ENCODE measurements at places on chromosomes 2 and 18.

GRCh38 chr2:231680285-231680991 lies 27.9 kb upstream of the PTMA start:
- DNase-seq, result no peak

DNA sequence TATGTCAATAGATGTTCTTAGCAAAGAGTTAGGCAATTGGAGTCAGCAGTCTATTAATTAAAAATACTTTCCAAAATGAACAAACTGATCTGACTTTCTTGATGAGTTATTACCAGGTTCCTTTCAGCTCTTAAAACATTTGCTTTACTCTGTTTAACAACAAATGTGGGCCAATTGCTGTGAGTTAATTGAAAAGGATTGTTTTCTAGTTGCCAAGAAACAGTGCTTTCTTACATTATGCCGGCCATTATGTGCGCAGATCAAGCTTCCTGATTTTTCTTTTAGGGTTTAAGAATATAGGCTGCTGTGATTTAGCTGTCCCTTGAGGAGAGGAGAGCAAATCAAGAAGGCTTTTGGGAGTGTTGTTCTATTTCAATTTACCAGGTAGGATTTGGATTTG lies 50.5 kb upstream of the ITPRID2 start:
- DNase-seq, result no peak

- no peak for DNase-seq
These were observed 32.1 kb downstream of the E2F6 start for GRCh38 chr2:11433822-11434221.

GRCh38 chr2:198917926-198918720 lies 539.6 kb downstream of the SATB2 start:
- no peak for DNase-seq

- no peak for DNase-seq
These were observed 311.7 kb downstream of the EIPR1 start for GRCh38 chr2:3065928-3066327.

DNA sequence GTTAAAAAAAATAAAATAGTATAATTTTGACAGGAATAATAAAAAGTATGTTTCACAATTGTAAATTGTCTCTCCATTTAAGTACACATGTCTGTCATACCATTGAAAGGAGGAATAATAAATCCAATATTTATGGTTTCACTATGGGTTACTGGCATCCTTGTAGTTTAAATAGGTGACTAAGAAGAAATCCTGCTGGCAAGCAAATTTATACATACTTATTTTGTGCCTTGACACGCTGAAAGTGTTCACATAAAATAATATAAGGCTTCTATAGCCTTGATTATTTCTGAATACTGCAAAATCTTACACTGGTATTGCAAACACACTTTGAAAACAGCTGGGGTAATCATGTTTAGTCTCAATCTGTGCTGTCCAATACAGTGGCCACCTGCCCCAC lies 138.3 kb upstream of the ETAA1 start:
- DNase-seq, result no peak

DNA sequence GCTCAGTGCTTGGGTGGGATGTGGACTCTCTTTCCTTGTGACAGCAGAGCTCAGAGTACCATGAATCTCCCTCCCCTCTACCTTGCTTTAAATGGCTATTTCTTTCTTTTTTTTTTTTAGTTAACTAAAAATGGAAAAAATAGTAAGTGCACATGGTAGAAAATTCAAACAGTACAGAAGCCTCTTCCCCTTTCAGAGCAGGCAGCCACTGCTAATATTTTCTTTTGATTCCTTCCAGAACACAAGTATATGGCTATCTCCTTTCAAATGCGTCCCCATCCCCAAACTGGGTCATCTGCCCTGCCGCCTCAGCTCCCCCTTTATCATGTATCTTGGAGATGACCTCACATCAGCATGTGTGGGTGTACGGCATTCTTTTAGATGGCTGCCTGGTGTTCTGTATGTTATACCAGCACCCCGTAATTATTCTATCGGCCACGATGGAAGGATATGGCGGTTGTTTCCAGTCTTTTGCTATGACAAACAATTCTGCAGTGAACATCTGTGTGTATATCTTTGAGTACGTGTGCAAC lies 70.5 kb upstream of the DLX2 start:
- DNase-seq, result no peak

GRCh38 chr2:46984642-46985476 lies 69.3 kb upstream of the MCFD2 start:
- peak; percentile 74 for DNase-seq

DNA sequence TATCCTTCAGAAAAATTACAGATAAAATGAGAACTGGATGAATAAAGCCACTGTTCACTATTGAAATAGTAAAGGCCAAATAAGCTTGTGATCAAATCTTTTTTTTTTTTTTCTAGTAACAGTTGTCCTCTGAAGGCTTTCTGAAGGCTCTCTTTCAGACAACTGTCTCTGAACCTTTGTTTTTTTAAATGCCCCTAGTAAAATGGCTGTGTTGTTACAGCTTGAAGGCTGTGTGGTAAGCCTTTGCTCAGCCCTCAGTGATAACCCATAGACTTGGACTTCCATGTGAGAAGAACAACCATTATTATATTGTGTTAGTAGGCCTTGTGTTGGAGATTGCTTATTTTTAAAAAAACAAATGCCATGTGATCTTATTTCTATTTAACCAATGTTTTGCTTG lies 17.6 kb downstream of the FMNL2 start:
- DNase-seq, result no peak

DNA sequence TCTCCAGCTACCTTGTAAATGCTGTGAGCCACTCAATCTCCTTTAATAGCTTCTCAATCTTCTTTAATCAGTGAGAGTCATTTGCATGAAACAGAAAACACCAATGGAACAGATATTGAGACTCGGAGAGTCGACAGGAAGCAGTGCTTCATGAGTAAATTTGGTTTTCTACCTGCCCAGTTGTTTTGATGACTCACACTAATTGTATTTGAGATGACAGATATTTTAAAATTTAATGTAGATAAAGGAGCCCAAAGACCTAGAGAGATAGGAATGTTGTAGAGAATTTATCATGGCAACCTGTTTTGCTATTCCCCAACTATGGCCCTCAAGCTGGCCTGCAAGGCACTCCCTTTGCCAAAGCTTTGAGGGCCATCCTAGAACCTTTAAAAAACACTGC lies 119.1 kb downstream of the CDC42EP3 start:
- DNase-seq, result peak; percentile 44

DNA sequence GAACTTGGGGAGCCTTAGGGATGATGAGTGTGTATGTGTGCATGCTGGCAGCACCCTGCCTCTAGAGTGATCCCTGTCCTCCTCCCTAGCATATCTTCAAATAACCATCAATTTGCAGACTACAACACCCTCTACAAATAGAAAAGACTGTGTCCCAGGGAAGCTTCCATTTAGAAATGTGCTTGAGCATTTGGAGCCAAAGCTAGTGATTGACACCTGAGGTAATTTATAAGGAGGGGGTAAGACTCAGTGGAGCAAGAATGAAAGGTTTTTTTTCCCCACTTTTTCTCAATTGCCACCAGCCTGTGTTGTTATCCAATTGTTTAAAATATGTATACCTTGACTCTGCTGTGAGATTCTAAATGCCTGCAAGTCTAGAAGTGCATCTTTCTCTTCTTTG lies 286.0 kb upstream of the SLC14A2 start:
- no peak for DNase-seq

DNA sequence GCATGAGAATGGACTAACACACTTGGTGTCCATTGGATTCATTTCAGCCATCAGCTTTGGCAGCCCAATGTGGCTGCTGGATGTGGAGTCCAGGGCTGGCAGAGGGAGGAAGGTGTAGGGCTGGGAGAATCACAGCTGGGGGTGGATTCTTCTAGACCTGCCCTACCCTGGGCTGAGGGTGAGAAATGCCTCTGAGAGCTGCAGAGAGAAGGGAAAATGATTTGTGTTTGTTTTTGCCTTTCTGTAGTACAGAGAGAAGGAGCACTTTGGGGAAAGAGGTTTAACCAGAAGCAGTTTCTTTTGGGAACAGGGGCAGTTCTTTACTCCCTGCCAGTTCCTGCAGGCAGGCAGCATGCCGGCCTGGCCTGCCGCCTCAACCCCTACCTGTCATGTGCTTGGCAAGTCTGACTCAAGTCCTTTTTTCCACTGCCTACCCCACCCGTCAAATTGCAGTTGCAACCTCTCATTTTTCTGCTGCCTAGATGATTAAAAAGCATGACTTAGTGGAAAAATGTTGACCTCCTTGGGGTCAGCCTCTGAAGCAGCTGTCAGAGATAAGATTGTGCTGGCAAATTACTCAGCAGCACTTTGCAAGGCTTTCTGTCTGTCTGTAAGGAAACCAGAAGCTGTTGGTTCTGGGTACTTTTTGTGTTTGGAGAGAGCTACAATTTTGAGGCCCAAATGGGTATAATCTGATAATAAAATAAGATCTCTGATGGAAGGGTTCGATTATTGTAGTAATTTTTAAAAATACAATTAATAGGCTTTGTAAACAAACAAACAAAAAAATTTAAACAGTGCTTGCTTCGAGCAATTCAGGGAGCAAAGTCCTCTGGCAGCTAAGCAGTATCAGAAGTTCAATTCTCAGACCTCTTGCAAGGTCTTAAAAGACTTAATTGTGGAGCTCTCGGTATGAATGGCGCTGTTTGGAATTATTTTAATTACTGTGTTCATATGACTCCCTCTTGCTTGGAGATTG lies 21.7 kb downstream of the LBH start:
- DNase-seq, result peak; percentile 69

Data from CD4-positive, alpha-beta T cell treated with Interleukin-15 for 4 hours (primary cell).